Occipital lobe (tissue), 3 donors: ENCODE measurements at places on chromosomes 2 and 18.

DNA sequence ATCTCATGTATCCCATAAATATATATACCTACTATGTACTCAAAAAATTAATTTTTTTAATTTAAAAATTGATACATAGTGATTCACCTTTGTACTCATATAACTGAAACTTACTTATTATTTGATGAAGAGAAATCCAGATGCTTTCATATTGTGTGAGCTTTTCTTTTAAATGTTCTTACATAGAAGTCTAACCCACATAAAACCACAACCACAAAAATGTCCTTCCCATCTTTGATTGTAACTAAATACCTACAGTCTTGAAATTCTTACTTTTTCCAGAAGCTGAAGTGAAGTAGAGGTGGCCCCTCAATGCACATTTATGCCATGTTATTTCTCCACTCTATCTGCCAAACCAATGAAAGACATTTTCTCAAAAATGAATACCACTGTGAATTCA lies 117.9 kb upstream of the COL5A2 start:
- DNase-seq = no peak

- no peak for DNase-seq
These were observed 57.3 kb upstream of the ALPP start for GRCh38 chr2:232321156-232321816.

DNA sequence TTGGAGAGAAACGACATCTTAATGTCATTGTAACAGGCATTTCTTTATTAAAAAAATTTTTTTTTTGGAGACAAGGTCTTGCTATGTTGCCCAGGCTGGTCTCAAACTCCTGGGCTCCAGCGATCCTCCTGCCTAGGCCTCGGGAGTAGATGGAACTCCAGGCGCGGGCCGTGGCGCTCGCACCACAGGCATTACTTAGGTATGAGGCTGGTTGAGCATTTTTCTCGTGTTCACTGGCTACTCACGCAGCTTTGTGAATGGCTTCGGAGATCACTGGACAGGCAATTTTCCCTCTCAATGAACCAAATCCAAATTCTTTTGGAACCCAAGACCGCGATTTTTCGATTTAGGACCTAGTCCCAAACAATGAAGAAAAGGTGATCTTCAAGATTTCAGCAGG lies 795 bp upstream of the TCF7L1 start:
- DNase-seq = no peak

- DNase-seq = no peak
These were observed 481.4 kb upstream of the CDH7 start for GRCh38 chr18:65269375-65269774.

DNA sequence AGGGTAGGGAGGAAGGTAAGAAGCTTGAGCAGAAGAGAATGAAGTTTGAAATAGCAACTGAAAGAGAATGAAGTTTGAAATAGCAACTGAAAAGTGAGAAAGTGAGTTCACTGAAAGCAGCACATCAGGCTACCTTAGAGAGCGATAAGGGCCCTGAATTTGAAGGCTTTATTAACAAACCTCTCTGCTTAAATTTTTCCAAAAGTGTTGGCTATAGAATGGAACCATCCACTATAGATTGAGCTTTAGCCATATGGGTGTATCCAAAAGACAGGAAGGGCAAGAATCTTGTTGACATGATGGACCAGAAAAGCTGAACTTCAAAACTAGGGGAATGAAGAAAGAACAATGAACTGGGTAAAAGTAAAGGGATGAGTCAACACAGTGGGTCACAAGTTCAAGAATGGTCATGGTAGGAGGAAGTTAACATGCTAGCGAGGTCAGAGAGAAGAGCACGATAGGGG lies 122.5 kb downstream of the ASXL3 start:
- no peak for DNase-seq

DNA sequence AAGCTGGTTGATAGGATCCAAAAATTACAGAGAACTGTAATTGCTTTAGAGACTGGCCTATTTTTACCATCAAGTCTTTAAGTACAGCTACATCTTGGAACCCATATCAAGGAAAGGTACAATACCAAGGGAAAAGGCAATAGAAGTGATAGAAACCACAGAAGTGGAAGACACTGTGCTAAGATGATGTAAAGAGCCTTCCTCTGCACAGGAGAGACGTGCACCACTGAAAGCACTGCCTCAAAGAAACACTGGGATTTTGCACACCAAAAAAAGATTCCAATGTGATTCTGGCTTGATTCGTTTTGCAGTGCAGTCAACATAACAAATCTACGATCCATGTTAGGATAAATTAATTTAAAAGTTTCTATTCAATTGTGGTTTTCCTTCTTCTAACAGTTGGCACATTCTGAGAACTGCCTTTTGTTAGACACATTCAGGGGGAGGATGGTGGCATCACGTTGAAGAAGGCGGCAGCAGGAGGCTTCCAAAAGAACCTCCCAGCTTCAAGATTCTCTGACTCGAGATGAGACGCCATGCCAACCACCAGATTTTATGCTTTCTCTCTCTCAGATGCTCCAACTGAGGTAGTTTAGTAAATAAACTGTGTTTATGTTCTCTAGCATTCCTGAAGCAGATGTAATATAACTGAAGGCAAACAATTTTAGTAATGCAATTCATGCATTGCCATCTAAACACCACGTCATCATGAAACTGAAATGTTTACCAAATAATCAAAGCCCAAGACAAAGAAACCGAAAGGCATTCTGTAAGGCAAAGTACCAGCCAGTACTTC lies 102.9 kb downstream of the BCL2 start:
- no peak for DNase-seq

DNA sequence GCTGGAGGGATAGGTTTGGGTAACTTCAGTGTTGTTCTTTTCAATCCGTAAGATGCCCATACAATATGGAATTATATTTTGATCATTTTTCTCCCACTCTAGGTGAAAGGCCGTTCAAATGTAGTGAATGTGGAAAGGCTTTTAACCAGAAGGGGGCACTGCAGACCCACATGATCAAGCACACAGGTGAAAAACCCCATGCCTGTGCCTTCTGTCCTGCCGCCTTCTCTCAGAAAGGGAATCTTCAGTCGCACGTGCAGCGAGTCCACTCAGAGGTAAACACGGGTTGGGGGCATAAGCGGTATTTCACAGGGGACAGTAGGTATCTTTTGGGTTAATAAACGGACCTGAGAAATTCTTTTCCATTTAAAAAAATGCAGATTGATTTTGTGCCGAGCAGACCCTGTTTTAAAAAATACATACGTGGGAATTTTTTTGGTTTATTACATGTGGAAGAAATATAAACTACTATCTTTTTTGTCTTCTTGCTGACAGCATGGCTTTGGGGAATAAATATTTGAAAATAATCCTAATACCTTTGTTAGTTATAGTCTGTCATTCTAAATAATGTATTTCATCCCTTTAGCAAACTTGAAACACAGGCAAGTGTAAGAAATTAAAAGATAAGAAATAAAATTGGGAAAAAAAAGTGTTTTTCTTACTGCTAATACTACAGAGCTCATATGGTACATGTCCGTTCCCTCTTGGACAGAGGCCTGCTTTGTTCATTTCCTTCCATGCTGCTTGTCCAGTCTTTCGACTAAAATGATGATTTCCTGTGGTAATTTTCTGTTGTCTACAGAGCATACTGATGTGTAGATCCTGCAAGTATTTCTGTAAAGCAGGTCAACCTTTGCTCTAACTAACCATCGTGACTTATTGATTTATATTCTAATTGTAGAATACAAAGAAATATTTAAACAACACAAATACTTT lies 53.3 kb downstream of the ZNF236 start:
- no peak for DNase-seq

- DNase-seq = no peak
These were observed 117.0 kb upstream of the ARL5A start for GRCh38 chr2:151945186-151945585.

DNA sequence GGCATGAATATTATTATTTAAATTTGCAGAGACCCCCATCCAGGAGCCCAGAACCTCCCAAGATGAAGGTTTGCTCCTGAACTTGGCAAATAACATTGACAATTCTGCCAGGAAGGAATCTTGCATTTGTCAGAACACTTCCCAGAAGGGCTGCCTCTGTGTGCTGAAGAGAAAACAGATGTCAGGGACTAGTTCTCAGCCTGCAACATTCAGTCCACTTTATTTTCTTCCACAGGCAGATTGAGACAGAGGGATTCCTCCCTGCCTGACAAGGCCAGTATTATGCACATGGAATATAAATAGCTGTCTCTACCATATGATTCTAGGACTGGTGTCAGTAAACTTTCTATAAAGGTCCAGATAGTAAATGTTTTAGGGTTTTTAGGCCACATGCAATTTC lies 171.5 kb upstream of the SIX2 start:
- no peak for DNase-seq
